ENCODE measurements at places on chromosomes 5 and 9.
A peak's percentile ranks its signal among the peaks of the same experiment; 100 is the strongest.

DNA sequence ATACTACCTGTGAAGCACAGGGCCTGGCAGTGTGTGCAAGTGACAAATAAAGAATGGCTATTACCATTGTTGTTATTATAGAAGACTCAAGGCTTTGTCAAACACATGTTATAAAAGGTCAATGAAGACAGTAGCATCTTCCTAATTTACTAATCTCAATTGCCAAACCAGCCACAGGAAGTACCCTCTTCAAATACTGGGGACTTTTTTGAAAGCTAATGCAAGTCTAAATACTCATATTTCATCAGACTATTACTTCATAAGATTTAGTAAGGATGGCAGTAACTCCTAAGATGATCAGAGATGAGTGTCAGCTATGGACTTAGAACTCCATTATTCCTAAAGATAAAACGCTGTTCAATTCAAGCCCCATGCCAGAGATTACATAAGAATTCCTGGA, 43.0 kb downstream of the GNAQ start:
- no peak for DNase-seq

GRCh38 chr5:148849461-148849860, 23.1 kb downstream of the ADRB2 start:
- DNase-seq, result no peak

DNA sequence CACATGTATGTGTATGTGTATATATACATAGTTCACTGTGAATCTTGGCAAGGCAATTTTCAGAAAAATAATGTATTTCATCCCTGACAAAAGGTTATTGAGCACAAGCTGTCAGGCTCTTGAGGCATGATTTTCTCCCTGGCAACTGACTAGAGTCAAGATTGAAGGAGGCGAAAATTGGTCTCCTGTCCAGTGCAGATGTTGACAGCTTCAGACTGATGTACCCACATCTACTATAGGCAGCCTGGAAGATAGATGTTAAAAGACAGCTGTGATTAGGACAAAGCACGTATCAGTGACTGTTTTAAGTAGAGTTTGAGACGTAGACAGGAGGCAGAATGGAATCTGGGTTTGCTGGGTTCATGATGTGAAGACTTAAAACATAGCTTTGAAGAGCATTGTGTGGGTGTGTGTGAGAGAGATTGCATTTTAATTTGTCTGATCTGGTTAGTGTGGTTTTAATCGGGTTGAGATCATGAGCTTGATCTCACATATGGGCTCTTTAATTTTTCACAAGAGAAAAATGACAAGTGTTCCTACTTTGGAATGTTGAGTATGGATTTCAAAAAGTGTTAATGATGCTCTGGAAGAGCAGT, 39.1 kb downstream of the CTNNA1 start:
- DNase-seq, result peak; percentile 20

DNA sequence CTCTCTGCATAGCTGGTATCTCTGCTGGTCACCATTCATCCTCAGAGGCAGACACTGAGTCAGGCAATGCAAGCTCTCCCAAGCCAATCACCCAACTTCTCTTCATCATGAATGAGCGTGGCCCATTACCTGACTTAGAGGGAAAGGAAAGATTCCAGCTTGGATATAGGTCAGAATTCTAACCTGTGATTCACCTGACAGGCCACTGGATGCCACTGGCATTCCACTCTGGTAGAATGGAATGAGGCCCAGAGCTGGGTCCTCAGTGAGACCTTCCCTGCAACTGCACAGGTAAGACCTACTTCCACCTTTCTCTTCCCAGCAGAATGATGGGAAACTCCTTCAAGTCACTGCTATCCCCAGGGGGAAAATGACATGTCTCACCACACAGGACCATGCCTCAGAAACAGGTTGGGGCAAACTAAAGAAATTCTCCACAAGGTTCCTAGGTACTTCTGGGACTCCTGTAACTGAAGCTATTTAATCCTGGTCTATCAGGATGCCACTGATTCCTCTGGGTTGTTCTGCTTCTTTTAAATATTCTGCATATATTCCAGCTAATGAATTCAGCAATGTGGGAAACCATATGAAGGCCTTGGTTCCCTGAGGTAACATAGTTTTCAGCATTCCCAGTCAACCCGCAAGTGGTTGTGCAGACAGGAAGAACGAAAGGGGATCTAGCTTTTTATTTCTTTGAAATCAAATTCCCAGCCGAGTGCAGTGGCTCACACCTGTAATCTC, 62.0 kb downstream of the SUSD1 start:
- DNase-seq, result no peak

GRCh38 chr5:14222206-14222605, 79.1 kb downstream of the TRIO start:
- DNase-seq, result no peak

GRCh38 chr9:4211032-4211725, 88.7 kb downstream of the GLIS3 start:
- no peak for DNase-seq

DNA sequence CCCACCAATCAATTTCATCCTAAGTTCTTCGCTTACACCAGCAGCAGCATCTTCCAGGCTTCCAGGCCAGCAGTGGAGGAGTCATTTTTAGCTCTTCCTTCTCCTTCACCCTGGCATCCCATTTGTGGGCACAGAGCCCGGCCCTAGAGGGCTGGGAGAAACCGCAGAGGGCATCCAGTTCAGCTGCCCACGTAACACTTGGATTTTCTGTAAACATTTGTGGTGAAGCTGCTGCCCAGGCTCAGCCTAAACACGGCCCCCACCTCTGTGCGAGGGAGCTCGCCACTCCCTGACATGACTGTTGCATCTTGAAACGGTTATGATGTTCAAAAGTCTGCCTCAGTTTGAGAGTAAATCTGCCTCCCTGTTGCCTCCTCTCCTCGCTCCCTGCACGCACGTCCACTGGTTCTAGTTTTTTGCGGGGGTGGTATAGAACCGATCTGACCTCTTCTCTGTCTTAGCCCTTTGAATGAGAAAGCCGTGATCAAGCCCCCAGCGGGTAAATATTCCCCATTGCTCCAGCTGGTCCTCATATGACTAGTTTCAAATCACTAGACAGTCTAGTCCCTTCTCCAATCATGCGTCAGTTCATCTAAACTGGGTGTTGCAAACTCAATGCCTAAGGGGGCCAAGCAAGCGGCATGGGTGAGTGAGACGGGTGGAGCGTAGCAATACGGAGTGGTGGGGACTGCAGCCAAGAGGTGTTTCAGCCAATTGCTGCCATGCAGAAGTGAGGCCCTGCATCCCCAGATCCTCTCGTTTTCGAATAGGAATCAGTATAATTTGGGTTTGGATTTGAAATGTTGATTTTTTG, 34.9 kb upstream of the N4BP3 start:
- no peak for DNase-seq

DNA sequence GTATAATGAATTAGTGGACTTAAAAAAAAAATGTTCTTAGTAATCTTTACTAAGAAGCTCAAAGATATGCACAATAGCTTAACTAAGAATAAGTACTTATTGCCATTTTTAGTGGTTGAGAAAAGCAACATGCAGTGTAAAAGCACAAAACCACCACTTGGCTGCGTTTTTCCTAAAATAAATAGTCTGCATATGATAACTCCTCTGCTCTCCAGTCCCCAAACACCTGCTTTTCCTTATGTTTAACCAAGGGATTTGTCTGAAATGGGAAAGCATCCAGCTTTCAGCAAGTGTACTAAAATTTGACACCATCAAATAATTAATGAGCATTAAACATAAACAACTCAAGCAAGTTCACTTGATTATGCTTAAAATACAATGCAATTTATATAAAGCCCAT, 41.4 kb downstream of the PSIP1 start:
- no peak for DNase-seq

DNA sequence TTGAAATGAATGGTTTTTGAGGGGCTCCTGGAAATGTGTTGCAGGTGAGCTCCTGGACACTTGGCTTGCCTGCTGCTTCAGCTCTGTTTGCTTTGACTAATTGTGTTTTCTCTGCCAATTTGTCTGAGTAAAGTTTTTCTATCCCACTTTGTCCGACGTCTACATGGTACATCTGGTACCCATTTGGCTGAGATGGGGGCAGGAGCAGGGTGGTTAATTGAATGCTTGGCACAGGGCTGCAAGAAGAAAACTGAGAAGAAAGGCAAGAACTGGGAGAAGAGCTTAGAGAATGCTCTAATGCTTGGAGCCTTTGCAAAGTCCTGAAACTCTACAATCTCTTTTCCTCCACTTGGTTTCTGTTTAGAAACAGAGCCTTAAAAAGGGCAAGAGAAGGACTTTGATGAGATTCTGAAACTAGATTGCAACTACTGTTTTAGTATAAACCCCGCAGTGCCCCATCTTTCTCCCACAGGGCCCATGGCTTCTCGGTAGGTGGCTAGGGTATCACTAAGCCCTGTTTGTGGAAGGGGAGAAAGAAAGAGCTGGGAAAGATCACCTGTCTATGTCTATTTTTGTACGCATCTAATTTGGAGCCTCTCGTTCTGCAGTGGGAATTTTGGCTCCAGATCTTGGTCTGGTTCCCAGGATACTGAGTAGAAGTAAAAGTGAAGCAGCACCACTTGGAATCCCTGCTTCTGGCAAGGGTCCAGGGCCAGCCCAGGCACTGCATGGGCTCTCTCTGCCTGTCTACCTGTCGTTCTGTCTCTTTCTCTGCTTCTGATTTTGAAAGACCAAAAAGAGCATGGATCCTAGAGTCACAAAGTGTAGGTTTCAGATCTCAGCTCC, 214.4 kb downstream of the SEMA6A start:
- DNase-seq, result no peak

DNA sequence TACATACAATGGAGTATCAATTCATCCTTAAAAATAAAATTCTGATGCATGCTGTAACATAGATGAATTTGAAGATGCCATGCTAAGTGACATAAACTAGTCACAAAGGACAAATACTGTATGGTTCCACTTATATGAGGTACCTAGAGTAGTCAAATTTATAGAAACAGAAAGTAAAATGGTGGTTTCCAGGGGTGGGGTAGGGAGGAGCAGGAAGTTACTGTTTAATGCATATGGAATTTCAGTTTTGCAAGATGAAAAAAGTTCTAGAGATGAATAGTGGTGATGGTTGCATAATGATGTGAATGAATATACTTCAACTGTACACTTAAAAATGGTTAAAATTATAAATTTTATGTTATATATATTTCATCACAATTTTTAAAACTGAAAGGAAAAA, 57.3 kb upstream of the FNIP1 start:
- no peak for DNase-seq

GRCh38 chr5:113240951-113241726, 193.7 kb downstream of the TSSK1B start:
- DNase-seq, result no peak

DNA sequence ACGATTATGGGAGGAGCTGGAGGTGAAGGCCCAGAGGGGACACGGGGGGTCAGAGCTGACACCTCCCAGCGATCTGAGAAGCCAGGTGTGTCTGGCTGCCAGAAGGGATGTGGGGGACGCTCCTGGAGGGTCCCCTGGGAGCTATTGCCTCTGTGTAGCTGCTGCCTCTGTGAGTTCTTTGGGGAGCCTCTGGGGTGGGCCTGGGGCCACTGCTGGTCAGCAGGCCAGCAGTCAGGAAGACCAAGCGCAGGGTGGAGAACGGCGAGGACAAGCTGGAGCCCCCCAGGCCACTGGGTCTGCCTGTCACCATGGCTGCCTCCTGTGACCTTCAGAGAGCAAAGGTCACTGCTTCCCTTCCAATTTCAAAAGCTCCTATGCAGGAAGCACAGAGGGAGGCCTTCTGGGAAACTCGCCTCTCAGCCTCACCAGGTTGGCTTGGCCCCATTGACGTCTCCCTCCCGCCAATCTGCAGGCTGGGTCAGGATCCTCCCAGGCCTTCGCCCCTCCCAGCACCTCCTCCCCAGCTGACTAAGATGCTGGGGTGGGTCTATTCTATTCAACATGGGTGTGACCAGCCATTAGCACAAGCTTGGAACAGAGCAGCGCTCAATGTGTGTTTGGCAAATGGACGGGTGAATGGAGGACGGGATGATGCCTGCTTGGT, 126.4 kb downstream of the GAPVD1 start:
- DNase-seq, result no peak

- no peak for DNase-seq
Measured at GRCh38 chr9:134607971-134608370, 33.6 kb upstream of the COL5A1 start.

DNA sequence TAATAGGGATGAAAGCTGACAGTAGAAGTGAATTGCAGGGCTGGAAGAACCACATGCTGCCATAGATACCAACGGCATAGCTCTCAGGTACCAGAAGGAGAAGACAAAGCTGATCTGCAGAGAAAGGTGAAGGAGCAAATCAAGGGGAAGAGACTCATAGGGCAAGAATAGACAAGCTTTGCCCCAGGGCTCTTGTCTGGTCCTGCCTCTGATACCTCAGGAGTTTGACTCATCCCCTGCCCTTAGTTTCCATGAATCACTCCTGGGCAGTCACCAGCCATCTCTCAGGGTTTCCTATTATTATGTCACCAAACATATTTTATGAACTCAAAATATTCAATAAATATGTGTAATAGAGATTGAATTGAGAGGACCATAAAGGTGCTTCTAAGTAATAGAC, 800.9 kb downstream of the DNAH5 start:
- no peak for DNase-seq

GRCh38 chr5:9895302-9895645, 265.1 kb upstream of the TAS2R1 start:
- no peak for DNase-seq

- peak; percentile 4 for DNase-seq
Measured at GRCh38 chr5:169591636-169592035, 8.1 kb downstream of the SPDL1 start.

GRCh38 chr9:13607481-13608441, 328.3 kb upstream of the MPDZ start:
- no peak for DNase-seq

DNA sequence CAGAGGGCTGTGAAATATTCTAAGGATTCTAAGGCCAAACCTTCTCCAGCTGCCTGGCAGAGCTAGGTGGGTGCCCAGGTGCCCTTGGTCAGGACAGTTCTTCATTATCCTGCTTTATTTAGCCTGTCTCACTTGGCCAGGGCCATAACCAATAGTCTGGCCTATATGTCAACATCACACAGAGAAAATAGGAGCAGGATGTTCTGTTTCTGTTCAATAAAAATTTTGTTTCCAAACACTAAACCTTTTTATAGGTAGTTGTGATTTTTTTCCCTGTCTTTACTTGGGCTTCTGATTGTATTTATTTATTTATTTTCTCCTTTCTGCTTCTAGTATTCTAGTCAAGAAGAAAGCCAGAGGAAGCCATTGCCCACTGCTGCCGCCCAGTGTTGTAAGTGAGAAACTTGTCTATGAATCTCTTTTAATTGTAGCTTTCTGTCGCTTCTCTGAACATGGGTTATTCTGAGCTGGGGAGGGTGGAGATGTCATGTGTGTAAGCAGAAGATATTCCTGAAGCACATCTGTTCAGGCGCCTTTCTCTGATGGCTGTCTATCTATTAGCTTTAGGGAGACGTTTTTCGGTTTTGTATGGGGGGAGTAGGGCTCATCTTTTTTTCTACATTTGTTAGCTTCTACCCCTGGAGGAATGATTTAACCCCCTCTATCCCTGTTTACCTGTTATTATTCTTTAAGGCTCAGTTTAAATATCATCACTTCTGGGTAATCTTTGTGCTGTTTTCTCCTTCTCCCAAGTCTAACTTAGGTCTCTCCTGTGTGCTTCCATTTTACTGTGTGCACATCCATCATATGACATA, 97.1 kb downstream of the UNC13B start:
- DNase-seq, result peak; percentile 67

GRCh38 chr9:124054582-124055227, 43.1 kb downstream of the LHX2 start:
- DNase-seq, result no peak
